CMK (cell line): ENCODE measurements at places on chromosomes 6 and 20.

GRCh38 chr6:155528982-155529453 is 73.4 kb upstream of the NOX3 start:
- no peak for DNase-seq

GRCh38 chr6:154500769-154501577 is 9.5 kb downstream of the CNKSR3 start:
- DNase-seq = no peak

DNA sequence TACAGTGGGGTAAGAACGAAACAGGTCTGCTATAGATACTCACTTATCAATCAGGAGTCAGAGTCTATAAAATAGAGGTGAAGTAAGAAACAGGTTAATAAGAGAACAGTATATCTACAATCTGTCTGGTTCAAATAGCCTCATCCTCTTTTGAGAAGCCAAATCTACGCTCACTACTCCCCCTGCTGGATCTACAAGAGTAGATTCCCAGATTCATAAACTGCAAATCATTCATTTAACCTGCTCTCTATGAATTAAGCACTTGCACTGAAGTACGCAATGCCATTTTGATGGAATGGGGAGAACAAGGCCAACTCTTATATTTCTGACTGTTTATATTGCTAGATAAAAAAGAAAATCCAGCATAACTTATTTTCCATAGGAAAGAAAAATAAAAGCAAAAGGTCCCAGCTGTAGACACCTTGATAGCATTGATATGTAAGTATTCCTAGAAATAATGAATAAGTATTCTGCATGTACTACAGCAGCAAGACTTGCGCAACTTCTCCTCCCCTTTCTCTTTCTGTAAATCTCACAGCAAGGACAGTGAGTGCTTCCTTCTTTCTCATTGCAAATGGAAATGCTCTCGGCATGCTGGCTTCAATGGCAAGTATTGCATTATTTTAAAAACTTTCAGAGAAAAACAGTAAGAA is 92.3 kb downstream of the RFX6 start:
- DNase-seq = no peak

- no peak for DNase-seq
Observed at GRCh38 chr6:149366267-149366921, 33.7 kb upstream of the SUMO4 start.

GRCh38 chr6:20946022-20946421 is 411.8 kb downstream of the CDKAL1 start:
- DNase-seq = peak; percentile 51

DNA sequence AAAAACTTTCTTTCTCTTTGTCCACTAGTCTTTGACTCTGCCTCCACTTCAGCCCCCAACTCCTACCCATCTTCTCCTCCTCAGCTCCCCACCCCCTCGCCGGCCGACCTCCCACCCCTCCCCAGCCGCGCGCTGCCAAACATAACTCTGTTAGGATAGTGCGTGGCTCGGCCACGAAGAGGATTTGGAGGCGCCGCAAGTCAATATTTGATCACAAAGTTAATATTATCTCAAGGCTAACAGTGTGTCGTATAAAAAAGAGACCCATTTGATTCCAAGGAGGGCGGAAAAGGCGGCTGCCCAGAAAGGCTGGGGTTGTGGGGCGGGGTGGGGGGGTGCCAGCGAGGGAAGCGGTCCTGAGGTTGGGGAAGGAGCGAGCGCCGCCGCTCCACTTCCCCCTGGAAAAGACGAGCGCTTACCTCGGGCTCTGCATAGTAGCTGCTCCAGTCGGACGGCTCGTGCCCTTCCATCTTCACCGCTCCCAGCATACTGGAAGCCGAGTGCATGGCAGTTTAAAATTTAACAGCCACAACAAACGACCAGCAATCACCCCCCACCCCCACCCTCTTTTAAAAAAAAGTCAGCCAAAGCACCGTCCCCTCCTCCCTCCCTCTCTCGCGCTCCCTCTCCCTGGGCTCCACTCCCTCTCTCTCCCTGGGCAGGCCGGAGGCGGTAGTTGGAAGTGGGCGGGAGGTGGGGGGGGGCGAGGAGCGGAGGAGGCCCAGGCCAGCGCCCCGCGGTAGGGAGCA is 425 bp downstream of the FOXA2 start:
- no peak for DNase-seq

GRCh38 chr6:163501026-163501425 is 86.5 kb downstream of the QKI start:
- DNase-seq = no peak

- no peak for DNase-seq
Observed at GRCh38 chr6:168671863-168672546, 231.0 kb downstream of the SMOC2 start.

DNA sequence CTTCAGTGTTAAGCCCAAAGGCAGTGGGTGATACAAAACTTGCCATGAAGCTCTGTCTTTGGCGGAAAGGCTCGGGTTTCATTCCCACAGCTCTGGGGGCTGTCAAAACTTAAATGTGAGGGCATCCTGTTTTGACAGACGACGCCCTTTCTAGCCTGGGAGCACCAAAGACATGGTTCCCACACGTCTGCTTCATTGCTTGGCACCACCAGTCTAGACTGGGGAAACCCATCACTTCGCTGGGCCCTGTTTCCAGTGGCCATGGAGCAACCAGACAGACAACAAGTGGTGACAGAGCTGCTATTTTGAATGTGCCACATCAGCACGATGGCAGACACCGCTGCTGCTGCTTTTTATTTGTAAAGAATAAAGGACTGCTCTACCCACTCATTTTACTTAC is 127.5 kb downstream of the SASH1 start:
- DNase-seq = no peak
